ENCODE measurements at places on chromosomes 1 and 21.

- no peak for DNase-seq
Measured at GRCh38 chr1:89043940-89044339, 21.1 kb downstream of the GBP1 start.

DNA sequence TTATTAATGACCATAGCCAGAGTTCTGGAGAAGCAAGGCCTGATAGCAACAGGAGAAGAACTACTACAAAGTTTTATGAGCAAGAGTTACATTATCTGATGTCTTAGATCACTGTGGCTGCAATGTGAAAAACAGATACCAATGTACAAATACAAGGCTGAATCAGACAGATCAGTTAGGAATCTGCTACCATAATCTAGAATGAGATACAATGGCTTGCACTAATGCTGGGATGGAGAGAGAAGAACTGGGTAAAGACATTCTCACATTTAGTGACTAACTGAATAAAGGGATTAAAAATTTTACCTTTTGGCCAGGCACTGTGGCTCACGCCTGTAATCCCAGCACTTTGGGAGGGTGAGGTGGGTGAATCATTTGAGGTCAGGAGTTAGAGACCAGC, 41.3 kb downstream of the ARID4B start:
- no peak for DNase-seq

DNA sequence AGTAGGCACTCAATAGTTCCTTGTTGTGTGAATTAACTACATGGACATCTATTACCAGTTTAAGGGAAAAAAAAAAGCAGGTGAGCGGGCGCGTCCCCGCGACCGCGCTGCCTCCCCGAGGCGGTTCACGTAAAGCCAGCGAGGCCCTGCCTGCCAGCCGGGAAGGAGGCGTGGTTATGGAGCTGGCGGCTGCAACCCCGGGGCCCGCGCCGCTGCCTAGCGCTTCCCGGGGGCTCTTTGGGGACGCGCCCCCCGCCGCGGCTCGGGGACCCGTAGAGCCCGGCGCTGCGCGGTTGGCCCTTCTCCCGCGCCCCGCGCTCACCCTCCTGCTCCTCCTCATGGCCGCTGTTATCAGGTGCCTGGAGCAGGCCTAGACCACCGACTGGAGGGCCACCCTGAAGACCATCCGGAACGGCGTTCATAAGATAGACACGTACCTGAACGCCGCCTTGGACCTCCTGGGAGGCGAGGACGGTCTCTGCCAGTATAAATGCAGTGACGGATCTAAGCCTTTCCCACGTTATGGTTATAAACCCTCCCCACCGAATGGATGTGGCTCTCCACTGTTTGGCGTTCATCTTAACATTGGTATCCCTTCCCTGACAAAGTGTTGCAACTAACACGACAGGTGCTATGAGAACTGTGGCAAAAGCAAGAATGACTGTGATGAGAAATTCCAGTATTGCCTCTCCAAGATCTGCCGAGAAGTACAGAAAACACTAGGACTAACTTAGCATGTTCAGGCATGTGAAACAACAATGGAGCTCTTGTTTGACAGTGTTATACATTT, 2.6 kb upstream of the CC2D1B start:
- DNase-seq: peak; percentile 68

- no peak for DNase-seq
Measured at GRCh38 chr1:238950784-238951183, 435.6 kb upstream of the CHRM3 start.

- DNase-seq: peak; percentile 31
Measured at GRCh38 chr1:165592945-165593823, 37.9 kb upstream of the MGST3 start.

DNA sequence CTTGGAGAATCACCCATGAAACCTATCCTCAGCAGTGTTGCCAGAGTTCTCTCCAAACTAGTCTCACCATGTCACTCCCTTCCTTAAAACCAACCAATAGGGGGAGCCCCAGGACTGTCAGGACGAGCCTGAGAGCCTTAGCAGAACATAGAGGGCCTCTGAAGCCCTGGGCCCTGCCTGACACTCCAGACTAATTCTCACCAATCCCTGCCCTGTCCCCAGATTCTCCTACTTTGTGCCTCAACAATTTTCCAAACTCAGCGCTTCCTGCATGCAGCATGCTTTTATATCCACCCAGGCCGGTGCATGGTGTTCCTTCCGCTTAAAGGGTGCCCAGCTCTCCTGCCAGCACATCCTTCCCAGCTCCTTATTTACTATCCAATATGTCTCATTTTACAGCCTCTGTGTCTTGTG, 42.7 kb downstream of the HSD3B1 start:
- peak; percentile 25 for DNase-seq

- no peak for DNase-seq
Measured at GRCh38 chr1:6360117-6360496, 33.5 kb downstream of the ACOT7 start.

DNA sequence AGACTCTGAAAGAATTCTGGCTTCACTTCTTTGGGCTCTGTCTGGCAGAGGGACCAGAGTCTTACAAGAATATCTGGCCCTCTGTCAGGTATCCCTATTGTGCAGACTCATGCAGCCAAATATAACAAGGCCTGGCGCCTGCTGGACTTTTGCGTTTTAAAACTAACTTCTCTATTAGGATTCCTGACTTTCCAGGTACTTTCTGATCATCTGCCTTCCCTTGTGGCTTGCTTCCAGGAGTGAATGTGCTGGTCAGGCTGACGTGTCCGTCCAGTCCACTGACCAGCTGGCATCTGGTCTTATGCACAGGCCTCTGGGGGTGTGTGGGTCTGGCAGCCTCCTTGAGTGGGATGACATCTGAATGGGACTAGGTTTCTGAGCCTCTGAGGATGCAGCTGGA, 8.6 kb upstream of the RAB29 start:
- no peak for DNase-seq

DNA sequence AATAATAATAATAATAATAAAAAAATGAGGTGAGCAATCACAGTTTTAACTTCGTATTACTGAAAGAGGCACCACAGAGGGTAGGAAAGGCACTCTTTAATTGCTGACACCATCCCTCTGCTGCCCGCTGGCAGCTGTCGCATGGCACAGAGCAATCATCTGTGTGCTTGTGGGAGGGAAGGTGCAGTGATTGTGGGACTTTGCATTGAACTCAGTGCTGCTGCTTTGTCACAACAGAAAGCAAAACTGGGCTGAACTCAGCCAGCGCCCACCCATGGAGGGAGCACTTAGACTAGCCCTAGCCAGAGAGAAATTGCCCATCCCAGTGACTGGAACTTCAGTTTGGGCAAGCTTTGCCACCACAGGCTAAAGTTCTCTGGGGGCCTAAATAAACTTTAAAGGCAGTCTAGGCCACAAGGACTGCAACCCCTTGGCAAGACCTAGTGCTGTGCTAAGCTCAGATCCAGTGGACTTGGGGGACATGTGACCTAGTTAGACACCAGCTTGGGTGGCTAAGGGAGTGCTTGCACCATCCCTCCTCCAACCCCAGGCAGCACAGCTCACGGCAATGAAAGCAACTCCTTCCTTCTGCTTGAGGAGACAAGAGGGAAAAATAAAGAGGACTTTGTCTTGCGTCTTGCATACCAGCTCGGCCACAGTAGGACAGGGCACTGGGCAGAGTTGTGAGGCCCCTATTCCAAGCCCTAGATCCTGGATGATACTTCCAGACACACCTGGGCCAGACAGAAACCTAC, 59.3 kb downstream of the WDR4 start:
- no peak for DNase-seq

GRCh38 chr1:55539652-55540512, 324.7 kb upstream of the USP24 start:
- no peak for DNase-seq

DNA sequence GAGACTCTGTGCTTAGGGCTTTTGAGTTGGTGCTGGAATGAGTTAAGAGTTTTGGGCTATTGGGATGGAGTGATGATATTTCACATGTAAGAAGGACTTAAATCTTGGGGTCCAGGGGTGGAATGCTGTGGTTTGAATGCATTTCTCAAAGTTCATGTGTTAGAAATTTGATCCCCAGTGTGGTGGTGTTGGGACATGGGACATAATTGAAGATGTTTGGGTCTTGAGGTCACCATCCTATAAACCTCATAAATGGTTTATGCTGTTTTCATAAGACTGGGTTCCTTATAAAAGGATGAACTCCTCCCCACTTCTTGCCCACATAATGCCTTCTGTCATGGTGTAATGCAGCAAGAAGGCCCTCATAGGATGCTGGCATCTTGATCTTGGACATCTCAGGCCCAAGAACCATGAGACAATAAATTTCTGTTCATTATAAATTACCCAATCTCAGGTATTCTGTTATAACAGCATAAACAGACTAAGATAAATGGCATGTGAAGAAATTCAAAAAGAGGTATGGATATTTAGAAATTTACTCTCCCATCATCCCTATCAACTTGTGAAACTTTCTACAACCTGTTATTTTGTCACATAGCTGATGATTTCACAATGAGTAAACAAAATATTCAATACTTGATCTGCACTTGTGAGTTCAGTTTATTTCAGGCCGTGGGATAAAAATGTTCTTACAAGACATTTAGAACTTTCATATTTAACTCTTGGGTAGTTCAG, 48.0 kb upstream of the NEK7 start:
- no peak for DNase-seq

DNA sequence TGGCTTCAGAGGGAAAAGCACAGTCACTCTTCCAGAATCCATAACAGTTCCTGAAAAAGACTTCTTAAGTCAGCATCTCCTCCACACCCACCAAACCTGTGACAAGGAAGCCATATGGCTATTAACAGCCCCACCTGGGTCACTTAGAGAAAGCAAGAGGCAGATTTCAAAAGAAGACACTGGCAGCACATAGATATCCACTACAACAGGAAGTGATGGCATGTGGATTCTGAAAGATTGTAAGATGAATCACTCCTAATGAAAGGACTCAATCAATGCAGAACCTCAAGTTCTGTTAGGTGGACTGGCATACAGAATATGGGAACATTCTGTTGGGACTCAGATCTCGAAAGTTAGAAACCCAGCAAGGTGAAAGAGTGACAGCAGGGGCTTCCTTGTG, 365.9 kb downstream of the TGFB2 start:
- DNase-seq: no peak

GRCh38 chr1:221751226-221751887, 9.5 kb upstream of the DUSP10 start:
- DNase-seq: no peak

GRCh38 chr1:183559061-183559460, 31.2 kb downstream of the NCF2 start:
- DNase-seq: no peak

DNA sequence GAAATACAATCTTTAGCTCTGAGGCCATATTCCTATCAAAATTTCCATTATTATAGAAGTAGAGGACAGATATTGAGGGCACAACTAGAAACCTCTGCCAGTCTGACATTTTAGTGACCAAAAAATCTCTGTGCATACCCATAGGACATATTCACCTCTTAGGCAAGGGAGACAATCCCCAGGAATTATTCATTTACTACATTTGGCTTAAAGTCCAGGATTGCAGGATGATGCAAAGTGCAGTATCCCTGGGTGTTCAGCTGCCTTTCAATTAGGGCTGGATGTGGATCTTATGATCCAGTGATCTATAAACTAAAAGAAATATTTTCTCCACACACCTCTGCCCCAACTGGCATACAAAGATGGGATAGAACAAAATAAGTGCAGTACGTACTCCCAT, 50.9 kb downstream of the PTGS2 start:
- no peak for DNase-seq

- DNase-seq: no peak
Measured at GRCh38 chr1:33378524-33378923, 52.4 kb downstream of the PHC2 start.

DNA sequence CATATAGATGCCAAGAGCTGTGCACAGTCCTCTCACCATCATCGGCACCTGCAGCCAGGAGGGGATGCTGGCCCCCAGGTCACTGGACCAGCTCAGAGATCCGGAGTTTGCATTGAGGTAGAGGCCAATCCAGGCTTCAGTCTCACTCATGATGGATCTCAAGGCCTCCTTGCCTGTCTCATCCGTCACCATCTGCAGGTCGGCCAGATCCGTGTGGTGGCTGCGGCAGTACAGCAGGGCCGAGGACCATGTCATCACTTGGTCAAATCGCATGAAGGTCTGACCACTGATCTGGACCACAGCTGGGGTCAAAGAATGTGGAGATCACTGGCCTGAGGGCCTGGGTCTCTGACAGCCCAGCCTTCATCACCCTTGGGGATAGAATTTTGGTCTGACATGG, 6.6 kb downstream of the CLEC20A start:
- no peak for DNase-seq

DNA sequence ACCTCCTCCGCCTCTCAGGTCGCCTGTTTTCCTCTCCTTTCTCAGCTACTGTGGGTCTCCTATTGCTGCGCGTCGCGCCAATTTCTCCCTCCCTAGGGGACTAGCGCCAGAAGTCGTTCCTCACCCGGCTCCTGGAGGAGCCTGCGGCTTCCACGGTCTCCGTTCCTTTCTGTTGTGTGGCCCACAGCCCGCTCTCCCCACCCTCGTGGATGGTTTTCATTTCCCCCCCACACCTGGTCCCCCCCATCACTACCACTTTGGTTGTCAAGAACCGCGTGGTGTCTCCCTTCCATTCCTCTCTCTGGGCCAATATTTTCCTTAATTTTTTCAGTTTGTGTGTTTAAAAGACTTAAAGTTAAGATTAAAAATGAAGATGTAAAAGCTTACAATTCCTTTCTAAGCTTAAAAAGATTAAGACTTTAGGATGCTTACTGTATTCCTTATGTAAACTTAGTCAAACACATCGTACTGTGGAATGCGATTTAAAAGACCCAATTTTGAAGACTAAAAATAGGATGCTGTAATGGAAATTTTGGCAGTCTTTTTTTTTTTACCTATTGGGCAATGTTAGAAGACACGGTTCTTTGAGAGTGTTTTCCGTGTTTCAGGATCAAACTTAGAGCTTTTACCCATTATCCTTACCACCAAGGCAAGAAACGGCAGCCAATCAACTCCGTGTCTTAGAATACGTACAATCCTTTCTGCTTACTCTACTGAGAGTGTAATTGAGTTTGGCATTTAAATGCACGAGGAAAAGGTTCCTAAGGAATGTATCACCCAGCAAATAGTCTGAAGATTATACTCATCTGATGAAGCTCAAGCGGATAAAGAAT, 773 bp downstream of the CNST start:
- peak; percentile 76 for DNase-seq

DNA sequence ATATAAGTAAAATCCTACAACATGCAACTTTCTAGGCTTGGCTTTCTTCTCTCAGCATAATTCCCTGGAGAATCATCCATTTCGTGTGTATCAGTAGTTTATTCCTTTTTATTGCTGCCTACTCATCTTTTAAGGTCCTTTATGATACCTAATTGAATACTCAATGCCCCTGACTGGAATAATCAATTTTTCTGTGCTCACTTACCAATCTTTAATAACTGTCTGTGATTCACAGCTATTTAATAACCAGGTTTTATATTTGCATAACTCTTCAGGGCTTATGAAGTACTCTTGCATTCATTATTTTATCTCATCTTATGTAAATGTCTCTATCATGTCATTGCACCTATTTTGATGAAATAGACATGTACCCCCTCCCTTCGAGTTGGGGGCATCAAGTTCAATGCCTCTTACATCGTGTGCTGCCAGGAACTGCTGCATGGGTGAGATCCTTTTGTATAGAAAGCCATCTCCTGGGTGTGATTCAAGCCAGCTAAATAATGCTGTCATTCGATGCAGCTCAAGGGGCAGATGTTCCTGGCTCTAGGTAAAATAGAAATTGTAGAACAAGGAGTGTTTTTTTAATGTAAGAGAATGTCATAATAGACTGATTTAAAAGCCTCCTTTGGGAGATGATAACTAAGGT, 222.7 kb downstream of the SLC35F3 start:
- no peak for DNase-seq

GRCh38 chr21:27812279-27812678, 845.4 kb upstream of the ADAMTS5 start:
- DNase-seq: no peak

Data from NCI-H2107 (cell line).